ENCODE measurements at places on chromosomes 3 and 15.
A peak's percentile ranks its signal among the peaks of the same experiment; 100 is the strongest.

- DNase-seq = no peak
Measured at GRCh38 chr3:171564748-171565480, 104.7 kb upstream of the TNIK start.

DNA sequence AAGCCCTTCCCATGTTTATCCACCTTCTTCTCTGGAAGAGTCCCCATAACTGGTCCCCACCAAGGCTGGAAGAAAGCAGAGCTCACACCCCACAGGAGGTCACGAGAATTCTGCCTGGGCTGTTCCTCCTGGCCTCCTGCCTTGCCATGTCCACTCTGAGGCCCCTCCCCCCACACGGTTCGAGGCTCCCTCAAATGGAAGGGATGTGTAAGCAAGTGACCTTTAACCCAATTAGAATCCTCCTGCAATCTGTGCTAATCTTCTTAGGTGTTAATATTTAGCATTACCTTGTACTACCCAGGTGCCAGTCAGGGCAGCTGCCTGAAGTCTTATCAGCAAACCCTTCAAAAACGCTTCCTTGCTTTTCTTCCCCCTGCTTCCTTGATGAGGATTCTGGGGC is 32.4 kb upstream of the DYNC1LI1 start:
- no peak for DNase-seq

DNA sequence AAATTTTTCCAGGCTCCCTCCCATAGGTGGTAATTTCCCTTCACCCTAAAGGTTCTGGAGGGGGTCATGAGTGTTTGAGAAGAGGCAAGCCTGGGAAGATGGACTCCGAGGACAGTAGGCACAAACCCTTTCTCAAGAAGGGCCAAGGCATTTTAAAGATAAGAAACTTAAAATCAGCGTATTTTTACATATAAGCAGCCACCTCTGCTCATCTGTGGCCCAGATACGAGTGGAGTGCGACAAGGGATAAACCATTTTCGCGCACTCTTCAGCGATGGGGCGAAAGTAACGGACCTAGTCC is 539 bp downstream of the RASSF1 start:
- DNase-seq = no peak

DNA sequence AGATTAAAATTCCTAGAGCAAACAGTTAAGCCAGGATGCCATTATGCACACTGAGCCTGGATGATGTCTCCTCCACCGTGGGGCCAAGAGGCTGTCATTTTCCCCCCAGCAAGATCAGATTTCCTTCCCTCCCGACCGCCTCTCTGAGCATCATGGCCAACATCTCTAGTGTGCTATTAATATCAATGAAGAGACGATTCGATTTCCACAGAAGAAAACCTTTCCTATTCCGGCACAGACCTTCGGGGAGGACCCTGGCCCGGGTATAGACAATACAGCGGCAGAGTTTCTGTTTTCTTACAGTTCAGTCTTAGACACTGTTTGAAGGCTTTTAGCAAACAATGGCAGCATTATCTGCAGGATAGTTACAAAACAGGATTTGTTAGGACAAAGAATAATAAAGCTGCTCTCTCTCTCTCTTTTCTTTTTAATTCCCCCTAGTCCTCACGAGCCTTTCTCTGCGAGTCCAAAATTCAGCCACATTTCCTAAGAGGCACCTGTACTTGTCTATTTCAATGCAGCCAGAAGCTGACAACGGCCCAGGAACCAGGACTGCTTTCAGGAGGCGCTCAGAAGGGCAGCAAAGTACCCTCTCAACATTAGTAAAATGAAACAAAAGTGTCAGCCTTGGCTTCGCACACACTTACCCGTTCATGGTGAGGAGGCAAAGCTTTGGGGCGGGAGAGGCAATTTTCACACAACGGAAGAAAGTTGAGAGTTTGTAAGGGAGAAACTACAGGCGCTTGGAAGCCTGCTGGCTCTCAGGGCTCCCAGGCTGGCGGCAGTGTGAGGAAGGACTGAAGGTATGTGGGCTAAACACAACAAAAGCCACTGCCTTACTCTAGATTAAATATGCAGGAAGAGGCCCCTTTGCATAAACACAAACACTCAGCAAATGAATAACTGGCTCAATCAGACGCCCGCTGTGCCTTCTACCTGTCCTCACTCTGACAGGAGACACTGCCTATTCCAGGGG is 278.0 kb downstream of the FOXP1 start:
- no peak for DNase-seq

DNA sequence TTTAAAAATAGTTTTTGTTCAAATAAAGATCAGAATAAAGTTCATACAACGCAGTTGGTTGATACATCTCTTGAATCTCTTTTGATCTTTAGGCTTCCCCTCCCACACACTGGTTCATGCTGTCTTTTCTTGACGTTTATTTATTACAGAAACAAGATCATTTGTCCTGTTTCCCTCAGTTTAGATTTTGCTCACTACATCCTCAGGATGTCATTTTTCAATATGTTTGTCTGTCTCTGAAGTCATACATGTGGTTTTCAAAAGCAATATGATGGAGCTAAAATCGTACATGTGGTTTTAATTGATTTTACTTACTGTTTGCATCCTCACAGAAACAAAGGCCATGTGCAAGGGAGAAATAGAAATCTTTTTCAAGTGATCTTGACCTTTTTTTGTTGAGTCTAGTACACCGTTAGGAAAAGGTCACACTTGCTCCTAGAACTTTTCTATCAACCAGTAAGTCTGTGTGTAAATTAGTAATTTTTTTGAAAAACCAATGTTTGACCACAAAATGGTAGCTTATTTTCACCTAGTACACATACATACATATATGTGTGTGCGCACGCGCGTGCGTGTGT is 63.7 kb upstream of the SENP5 start:
- DNase-seq = no peak

DNA sequence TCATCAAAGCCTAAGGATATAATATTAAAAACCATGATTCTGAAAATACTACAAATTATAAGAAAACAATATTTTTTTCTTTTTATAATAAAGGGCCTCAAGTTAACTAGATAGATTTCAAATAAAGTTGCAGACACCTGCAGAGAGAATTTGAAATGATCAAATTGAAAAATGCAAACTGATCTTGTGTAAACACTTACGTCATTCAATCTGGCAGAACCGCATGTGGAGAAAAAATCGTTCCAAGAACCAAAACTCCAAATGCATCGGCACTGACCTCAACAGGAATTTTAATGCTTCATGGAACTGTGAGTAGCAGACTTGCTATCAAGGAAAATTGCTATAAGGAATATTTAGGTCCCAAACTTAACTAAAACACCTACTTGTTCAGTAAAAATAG is 17.2 kb downstream of the CPA3 start:
- DNase-seq = peak; percentile 14

- no peak for DNase-seq
Measured at GRCh38 chr3:79018265-79018664, 749.5 kb downstream of the ROBO1 start.

GRCh38 chr15:96369825-96370621 is 39.5 kb downstream of the NR2F2 start:
- DNase-seq = no peak

DNA sequence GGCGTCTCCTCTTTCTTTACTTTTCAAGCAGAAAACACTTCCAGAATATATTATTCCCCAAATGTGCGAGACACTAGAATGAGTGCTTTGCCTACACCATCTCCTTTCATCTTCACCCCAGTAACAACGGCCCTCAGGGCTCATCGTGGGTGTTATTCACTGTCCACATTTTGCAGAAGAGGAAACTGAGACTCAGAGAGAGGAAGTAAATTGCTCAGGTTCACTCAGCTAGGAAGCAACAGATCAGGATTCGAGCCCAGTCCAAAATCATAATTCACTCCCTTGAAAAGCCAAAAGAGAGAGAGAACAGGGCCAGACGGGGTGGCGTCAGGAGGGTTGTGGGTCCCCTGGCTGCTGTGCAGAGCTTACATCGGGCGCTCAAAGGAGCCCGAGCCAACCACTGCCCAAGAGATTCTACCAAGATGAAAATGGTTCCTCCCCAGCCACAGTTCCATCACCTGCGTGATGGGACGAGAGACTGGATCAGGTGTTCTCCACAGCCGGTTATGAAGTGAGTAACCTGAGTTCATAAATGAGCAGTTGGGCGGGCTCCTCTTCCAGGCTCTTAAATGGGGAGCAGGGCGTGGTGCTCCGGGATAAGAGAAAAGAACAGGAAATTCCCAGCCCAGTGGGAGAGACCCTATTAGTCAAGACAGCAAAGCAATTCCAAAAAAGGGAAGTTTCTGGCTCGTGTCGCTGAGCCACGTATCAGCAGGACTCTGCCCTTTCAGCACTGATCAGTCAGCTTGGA is 48.6 kb upstream of the FLNB start:
- DNase-seq = no peak

DNA sequence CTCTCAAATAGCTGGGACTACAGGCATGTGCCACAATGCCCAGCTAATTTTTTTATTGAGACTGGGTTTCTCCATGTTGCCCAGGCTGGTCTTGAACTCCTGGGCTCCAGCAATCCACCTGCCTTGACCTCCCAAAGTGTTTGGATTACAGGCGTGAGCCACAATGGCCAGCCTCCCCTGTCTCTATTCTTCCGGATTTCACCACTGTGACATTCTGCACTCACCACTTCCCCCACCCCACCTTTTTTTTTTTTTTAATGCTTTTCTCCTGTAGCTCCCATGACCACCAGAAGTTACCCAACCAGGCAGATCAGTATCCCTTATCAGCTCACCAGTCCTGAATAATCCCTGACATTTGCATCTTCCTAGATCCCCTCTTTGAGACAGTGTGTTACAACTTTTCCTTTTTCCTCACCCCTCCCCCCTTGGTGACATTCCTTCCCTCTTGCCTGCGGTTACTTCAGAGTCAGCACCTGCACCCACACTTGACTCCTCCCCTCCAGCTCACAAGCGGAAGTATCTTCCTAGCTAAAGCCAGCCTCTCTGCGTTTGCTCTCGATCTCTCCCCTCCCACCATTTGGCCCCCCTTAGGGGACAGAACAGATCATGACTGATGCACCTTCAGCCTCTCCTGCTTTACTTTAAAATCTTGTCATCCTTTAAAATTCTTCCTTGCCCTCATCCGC is 13.5 kb upstream of the ZNF592 start:
- DNase-seq = peak; percentile 53

All from DMS153 (cell line).